ENCODE measurements at places on chromosomes 4 and X.

- DNase-seq: peak; percentile 16
Measured at GRCh38 chr4:107519053-107519452, 201.0 kb downstream of the PAPSS1 start.

DNA sequence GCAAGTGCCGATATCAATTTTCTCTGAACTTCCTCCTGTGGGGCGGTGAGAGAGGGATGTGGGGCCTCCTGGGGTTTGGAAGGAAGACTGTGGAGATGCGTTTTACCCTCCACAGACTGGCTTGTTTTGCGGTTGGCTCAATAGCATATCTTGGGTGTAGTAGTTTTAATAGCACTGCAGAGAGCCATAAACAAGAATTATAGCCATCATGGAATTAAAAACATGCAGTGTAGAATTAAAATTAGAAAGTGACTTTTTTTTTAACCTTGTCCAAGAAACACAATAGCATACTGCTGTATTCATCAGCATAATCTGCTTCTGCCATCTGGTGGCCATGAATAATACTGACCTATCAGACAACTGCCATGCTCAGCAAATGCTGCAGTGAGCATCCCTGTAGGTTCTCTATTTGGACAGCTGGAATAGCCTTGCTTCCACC, 47.3 kb upstream of the SCML1 start:
- peak; percentile 59 for DNase-seq

- no peak for DNase-seq
Measured at GRCh38 chrX:72050011-72050410, 81.7 kb downstream of the RTL5 start.

GRCh38 chr4:157004279-157005161, 32.9 kb upstream of the PDGFC start:
- DNase-seq: no peak

GRCh38 chr4:174396599-174397110, 112.9 kb downstream of the CEP44 start:
- DNase-seq: no peak

- no peak for DNase-seq
Measured at GRCh38 chrX:107979534-107979933, 2.6 kb downstream of the TEX13B start.

DNA sequence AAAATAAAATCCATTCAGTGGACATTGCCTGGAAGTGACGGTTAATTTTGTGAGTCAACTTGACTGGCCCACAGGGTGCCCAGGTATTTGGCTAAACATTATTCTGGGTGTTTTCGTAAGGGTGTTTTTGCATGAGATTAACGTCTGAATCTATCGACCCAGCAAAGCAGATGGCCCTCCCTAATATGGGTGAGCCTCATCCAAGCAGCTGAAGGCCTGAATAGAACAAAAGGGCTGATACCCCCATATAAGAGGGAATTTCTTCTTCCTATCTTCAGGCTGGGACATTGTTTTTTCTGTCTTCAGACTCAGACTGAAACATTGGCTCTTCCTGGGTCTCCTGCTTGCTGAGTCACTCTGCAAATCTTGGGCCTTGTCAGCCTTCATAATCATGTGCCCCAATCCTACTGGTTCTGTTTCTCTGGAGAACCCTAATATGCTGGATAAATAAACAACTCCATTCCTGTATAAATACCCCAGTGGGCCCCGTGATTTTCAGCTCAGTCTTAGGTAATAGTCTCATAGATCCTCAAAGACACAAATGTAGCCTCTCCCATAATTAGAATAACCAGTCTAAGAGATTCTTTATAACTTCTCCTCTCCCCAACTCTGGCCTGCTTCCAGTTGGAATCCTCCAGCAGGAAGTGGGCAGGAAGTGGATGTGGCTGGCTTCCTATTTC, 33.1 kb upstream of the DDX3X start:
- no peak for DNase-seq

DNA sequence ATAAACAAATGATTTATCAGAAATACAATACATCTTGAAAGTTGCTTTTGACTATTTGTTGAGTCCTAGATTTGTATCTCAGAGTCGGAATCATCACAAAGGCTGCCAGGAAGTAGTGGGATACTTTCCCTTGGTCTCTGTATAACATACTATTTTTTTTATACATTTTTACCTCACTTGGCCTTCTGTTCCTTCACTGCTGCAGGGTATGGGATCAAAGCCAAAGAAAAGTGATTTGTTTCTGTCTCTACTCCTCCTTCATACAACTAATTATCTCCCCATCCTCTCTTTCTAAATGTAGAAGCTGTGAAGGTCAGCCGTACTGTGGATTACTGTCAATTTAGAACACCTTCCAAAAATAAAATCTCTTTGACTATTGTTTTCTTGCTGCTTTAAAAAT, 24.9 kb downstream of the PALLD start:
- DNase-seq: no peak

DNA sequence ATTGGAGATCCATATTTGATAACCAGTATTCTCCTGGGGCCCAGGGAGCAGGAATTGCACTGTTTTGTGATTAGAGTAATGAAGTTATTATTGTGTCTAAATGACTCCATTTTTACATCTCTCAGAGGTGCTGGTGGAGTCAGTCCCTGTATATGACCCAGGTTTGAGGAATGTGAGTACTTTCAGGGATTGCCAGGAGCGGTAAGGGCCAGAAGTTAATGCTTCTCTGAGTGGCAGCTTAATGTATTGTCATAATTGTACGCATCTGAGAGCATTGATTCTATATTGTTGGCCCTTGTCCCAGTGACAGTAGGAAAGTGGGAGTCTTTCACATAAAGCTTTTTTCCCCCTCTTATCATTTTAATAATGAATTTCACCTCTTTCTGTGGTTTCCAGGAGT, 146.2 kb downstream of the GATB start:
- DNase-seq: no peak

DNA sequence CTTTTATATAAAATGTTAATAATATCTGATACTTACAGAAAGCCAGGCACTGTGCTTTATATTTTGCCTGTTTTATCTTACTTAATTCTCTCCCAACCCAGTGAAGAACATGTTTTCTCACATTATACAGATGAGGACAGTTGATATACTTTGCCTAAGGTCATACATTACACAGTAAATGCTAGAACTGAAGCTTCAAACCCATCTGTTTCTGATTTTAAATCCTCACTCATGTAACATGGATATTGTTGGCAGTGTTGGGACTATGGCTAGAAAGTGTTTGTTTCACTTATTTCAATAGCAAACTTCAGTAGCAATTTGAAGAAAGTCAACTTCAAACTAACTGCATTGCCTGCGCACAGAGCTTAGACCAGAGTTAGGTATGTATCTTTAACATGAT, 57.4 kb downstream of the RAPGEF2 start:
- DNase-seq: no peak

DNA sequence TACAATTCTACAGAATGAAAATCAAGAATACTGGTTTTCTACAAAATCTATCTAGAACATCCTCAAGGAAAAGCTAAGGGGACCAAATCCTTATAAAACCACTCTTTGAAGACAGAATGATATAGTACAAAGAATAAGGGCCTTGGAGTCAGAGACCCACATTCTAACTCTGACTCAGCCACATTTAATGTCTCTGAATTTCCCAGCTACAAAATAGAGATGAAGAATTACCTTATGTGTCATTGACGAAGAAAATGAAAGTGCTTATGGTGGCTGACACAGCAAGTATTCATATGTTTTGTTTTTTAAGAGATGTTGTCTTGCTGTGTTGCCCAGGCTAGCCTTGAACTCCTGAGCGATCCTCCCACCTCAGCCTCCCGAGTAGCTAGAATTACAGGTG, 35.9 kb upstream of the CXorf38 start:
- DNase-seq: no peak

DNA sequence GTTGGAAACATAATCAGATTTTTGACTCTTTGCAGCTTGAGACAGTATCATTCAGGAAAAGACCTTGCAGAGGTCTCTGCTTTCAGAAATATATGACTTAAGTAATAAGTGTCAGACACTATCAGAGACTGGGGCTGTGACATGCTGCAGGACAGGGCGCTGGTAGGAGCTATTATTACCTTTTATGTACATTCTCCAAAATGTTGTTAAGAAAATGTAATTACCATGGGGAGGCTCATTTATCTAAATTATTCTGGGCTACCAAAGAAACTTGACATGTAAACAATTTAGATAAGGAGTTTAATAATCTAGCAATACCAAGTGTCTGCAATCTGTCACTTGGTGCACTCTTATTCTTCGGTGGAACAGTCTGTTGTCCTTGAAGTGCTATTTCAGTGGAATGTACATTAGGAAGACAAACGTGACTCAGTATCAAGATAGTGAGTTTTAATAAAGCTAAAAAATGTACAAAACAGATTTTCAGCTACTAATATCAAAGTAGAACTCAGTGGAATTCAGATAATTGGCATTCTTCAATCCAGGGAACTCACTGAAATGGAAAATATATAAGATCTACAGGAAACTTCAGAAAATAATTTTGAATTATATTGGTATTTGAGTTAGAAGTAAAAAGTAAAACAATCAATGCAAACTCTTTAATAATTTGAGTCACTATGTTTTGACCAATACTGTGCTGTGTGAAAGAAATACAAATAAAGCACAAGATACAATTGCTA, 214.5 kb downstream of the KCNIP4 start:
- no peak for DNase-seq

DNA sequence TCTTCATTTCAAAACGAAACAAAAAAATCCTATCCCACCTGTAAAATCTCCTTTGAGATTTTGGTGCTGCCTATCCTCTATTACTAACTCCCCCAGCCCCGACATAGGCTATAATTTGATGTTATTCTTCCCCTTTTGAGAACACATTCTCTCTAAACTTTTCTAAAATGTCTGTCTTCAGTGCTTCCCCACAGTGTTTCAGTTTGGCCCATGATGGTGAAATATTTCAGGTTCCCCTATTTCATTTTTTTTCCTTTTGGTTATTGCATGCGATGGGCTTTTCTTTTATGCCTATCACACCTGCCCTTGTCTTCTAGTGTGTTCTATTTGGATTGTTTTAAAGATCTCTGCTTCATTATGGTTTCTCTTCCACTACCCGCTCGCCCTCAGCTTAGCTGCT, 14.7 kb downstream of the BCORL1 start:
- DNase-seq: no peak

DNA sequence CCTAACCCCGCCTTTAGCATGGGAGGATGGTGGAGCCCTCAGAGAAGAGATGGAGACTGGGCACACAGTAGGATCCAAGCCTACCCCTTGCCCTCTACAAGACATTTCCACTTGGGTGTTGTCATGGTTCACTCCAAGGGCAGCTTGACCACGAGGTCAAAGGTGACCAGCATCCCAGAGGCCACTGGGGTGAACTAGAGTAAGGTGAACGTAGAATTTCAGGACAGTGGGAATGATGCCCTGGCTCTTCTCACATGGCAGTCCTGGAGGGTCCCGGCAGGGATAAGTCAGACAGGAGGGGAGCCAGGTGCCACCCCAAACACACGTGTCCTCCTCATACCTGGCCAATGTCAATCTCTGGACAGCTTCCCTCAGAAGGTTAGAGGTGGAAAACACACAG, 274.2 kb upstream of the AGTR2 start:
- DNase-seq: no peak

GRCh38 chr4:163673848-163674697, 179.6 kb downstream of the TMA16 start:
- no peak for DNase-seq

- DNase-seq: no peak
Measured at GRCh38 chr4:173442223-173442932, 43.5 kb upstream of the SCRG1 start.

DNA sequence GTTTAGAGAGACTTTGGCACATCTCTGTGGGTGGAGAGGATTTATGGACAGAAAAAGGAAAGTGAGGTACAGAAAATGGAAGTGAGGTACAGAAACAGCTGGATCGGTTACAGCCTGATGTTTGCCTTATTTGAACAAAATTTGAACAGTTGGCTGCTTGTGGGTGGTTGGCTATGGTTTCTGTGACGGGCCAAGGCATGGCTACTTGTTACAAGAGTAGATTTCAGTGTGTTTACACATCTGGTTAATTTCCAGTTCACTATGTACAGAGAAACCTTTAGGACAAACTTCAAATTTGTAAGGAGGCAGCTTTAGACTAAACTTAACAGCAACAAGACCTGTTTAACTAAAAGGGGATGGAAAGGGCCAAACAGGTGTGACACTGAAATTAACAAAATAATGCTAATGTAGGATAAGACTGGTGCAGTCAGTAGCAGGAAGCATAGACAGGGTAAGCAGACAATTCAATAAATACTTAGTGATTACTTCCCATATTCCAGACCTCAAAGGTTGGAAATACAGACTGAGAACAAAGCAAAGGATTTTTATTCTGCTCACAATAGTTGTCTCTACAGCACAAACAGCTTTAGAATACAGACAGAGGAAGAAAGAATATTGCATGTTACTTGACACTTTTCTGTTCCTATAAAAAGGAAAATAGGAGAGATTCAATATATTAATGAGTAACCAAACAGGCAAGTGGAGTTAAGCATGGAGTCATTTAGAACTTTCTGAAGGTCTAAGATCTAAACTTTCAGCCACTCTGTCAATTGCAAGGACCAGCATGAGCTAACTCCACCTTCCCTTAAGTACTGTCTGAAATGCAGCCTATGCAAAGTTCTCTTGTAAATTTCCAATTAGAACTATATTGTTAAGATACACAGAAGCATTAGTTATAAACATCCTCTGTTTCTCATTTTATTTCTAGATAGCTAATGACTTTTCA, 294.4 kb upstream of the FAT4 start:
- no peak for DNase-seq

All from HEK293T (cell line).